ENCODE measurements at places on chromosomes 7 and 10.

GRCh38 chr7:32104766-32105165, 34.6 kb upstream of the PDE1C start:
- DNase-seq, result no peak

DNA sequence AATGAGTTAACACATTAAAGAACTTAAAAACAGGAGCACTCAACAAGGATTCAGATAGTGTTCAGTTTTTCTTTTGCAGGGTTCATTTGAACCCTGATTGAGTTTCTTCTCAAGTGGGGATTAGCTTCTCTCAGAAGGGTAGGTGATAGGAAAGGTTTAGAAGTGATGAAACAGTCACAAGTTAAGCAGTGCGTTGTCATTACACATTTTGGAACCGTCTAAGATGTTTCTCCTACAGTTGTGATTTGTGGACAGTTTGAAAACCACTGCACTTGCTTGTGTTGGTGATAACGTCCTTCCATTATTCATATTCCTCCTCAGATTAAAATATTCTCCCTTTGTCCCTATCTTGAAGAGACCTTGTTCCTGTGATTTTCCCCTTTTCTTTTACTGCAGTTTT, 2.7 kb downstream of the STMP1 start:
- no peak for DNase-seq

DNA sequence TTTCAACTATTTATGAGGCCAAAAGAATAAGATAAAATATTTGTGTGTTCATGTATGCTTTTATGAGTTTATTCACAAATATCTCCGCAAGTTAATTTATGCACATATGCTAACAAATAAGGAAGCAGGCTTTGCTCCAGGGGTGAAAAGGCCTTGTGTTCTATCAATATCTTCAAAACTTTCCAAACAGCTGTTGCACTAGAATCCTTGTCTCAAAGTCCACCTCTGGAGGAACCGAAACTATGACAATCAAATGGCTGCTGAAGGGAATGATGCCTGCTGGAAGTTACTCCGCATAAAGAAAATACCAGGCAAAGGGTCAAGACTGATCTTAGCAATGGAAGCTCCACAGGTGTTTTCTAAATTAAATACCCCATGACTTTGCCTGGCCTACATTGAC, 145.0 kb upstream of the GHITM start:
- no peak for DNase-seq

DNA sequence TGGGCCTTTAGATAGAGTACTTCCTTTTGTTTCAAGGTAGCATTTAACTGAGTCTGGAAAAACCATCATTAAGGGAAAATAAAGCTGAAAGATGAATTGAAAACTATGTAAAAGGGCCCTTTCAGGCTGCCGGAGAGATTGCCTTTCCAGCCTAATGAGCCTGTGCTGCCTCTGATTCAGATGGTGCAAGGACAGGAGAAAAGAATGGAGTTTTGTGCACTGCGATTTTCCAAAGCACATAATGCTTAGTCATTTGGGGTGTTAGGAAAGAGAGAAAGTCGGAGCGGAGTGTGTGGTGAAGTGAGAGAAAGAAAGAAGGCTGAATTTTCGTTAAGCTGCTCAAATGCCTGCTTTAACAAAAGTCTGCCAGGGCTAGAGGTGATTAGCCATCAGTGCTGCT, 259.7 kb downstream of the PAXIP1 start:
- DNase-seq, result no peak

DNA sequence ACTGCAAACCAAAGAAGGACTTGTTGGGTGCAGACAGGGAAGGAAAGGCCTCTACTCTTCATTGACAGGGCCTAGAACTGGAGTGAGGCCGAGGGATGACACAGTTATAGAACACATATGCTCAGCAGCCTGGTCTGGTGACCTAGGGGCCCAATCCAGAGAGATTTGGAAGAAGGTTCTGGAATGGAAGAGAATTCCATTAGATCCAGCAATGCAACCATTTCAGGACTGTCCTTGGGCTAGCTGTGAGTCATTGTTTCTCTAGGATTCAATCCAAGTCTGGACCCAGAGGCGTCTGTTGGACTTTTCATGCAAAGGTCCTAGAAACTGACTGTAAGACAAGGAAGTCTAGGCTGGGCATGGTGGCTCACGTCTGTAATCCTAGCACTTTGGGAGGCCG, 59.2 kb downstream of the WIPF3 start:
- no peak for DNase-seq

DNA sequence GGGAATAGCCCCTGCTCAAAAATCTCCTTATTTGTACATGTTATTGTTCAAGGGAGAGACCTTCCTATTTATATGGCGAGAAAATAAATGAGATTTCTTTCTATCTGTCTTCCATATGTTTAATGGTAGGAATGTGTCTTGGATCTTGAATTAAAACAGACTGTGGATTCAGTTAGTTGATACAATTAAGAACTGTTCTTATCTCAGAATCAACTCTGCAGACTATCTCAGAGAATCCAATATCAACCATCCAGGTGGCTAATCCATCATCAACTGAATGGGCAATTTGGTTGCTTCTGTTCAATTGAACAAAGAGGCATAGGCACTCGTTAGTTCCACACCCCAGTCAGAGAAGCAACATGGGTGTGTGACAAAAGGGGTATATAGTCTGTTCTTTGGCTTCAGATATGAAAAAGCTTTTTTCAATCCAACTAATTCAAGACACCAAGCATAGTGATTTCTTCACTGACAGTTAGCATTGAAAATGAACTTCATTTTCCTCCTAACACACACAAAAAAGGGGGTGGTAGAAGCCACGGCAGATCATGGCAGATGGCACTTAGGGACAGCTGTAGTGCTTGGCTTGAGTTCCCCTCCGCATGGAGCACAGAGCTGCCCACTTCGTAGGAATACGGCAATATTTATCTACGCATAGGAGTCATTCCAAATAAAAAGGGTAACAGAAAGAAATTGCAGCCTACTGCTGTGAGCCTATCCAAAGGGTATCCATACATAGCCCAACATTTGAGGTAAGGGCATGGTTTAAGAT, 135.9 kb downstream of the KIAA1217 start:
- no peak for DNase-seq

- no peak for DNase-seq
These were observed 9.4 kb downstream of the NUB1 start for GRCh38 chr7:151351027-151351426.

- DNase-seq, result no peak
These were observed 177.7 kb downstream of the SH3PXD2A start for GRCh38 chr10:103677486-103678177.

- DNase-seq, result no peak
These were observed 39.7 kb downstream of the AGAP3 start for GRCh38 chr7:151125846-151126481.

GRCh38 chr10:70405037-70405824, 1.3 kb downstream of the EIF4EBP2 start:
- DNase-seq, result peak; percentile 33

DNA sequence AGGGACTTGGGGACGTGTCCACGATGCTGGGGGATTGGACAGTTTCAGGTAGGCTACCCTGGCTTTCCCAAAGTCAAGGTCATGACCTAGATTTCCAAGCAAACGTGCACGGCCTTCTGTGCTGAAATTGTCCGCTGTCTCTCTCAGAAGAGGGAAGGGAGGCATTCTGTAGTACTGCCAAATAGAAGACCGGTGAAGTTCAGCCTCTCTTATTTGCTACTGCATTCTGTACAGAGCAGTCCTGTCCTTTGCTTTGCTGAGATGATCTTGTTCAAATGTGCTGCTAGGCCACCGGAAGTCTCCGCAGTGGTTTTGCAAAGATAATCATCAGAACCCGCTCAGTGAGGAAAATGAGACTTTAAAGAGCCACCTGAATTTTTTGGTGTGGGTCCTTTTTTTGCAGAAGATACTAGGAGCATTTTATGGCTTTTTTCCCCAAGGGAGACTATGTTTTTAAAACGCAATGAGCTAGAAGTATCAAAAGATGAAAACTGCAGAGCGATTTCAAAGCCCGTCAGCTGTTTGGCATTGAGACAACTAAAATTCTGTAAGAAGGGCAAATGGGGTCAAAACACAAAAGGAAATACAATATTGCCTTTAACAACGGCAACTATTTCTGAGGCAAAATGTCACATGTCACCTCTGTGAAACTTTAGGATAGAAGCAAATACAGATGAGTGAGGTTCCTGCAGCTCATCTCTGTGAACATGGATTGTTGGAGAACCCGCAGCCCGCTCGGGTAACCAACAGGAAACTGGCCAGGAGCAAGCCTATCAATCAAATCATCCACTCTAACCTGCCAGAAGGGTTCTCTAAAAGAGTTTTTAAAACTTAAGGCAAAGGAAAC, 1.3 kb upstream of the NMT2 start:
- DNase-seq, result no peak

DNA sequence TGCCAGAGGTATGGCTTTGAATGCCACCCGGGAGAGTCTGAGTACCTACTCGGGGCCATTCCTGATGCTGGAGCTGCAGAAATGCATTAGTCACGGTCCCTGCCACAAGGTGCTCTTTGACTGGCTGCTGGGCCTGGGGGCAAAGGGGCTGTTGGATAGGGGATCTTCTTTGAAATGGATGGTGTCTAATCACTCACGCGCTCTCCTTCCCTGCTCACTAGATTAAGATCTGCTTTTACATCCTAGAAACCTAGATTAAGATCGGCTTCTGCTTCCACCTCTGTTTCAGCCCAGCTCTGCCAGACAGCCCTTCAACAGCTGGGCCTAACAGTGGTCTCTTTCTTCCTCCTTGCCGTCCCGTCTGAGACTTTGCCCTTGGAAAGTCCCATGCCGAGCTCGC, 57.2 kb downstream of the PAX2 start:
- DNase-seq, result no peak

DNA sequence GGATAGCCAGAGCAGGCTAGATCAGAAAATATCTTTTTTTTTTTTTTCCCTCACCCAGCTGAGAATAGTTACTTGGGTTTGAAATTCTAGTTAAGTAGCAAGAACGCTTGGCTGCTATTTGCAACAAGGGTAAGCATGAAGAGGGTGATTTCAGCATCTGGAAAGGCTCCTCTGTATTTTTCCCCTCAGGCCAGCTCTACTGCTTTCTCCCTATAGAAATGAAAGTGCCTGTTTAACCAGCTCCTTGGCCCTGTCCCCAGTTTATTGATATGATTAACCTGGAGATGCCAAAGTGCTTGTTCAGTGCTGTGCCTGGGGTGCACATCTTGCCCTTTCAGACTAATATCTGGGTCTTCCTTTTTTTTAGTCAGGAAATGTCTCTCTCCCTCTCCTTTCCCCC, 37.1 kb downstream of the AP3M1 start:
- no peak for DNase-seq

GRCh38 chr7:140349144-140349771, 49.1 kb downstream of the SLC37A3 start:
- DNase-seq, result no peak

DNA sequence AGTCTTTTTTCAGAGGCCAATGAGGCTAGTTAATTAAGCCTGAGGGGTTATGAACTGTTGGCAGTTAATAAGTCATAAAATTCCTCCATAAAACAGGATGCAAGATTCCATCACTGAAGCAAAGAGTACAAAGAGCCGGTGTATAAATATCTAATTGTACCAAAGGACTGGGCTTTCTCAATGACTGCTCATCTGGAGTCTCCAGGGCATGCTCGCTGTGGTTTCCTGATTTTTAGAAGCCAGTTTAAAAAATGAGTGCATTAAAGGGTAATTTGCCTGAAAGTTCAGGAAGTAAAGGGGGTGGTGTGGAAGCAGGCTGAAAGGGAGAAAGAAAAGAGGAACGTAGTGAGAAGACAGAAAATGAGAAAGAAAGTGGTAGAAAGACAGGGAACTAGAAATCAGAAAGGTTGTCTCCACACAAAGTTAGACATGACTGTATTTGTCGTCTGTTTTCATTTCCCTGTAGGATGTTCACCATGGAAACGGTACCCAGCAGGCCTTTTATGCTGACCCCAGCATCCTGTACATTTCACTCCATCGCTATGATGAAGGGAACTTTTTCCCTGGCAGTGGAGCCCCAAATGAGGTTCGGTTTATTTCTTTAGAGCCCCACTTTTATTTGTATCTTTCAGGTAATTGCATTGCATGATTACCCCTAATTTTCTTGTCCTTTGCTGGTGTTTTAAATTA, 282.3 kb downstream of the TWIST1 start:
- no peak for DNase-seq

DNA sequence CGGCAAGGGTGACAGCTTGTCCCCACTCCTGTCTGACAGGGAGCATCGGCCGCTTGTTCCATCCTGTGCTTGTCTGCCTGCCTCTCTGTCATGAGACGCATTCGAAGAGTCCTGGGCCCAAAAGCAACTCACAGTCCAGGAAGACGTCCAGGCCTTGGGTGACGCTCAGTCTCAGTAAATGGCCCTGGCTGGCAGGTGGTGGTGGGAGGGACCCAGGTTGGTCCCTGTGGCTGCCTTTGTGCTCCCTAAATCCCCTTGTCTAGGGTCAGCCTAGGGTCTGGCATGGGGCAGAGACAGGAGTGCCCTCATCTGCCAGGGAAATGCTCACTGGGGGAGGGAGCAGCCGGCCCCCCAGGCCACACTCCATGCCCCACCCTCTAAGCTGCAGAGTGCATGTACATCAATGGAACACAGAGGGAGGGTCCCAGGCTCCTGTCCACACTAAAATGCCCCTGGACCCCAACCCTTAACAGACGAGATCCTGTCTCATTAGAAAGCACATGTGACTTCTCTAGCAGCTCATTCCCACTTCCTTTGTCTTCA, 295.2 kb upstream of the ZNF32 start:
- no peak for DNase-seq

- no peak for DNase-seq
These were observed 93.2 kb downstream of the DNAJB9 start for GRCh38 chr7:108662783-108663362.

DNA sequence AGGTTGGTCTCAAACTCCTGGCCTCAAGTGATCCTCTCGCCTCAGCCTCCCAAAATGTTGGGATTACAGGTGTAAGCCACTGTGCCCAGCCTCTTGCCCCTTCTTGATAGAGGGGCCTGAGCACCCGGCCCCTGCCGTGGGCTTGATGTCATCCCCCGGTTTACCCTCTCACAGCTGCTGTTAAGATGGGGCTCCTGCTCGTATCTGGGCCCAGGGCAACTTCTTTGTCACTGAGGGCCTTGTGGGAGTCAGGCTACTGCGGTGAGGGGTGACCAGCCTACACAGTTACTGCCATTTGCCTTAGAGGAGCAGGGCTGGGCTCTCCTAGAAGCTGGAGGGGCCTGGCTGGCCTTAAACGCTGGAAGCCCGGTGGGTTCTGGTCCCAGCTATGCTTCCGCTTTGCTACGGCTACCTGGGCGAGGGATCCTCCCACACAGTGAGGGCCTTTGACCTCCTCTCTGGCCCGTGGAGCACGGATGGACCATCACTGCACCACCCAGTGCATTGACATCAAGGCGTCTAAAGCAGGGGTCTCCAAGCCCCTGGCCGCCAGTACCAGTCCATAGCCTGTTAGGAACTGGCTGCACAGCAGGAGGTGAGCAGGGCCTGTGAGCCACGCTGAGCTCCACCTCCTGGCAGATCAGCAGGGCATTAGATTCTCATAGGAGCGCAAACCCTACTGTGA, 1.1 kb upstream of the TMEM130 start:
- DNase-seq, result no peak

GRCh38 chr10:71582019-71582418, 137.6 kb downstream of the C10orf105 start:
- no peak for DNase-seq

Measured in hypothalamus (tissue), 51 donors.